ENCODE measurements at places on chromosomes 7 and 10. TPM values are rescaled to one million over a fixed set of nuclear protein-coding genes. Genes with fewer than 3 reads are reported as not detected.

The CDC14C gene
- total RNA-seq, result not detected

The CALML5 gene
- total RNA-seq, result not detected

The KLHL7 gene
- total RNA-seq, result 26.6 TPM

The HTR5A gene
- not detected for total RNA-seq

The SLC13A1 gene
- not detected for total RNA-seq

The TMEM176A gene
- total RNA-seq, result 4.5 TPM

The CD36 gene
- 3,623 TPM for total RNA-seq

The CHRM2 gene
- total RNA-seq, result not detected

The BTBD16 gene
- not detected for total RNA-seq

The EN2 gene
- total RNA-seq, result not detected

The DOCK4 gene
- 52.0 TPM for total RNA-seq

The GJD4 gene
- not detected for total RNA-seq

The AKR1C3 gene
- total RNA-seq, result 150 TPM

The SFXN4 gene
- 20.0 TPM for total RNA-seq

The GDF2 gene
- not detected for total RNA-seq

The TCAF1 gene
- 30.0 TPM for total RNA-seq

The SPDYE2B gene
- total RNA-seq, result not detected
